Thyroid gland (tissue), 4 donors: ENCODE measurements at places on chromosomes 1 and 21. TPM values are rescaled to one million over a fixed set of nuclear protein-coding genes. Genes with fewer than 3 reads are reported as not detected.

DNA sequence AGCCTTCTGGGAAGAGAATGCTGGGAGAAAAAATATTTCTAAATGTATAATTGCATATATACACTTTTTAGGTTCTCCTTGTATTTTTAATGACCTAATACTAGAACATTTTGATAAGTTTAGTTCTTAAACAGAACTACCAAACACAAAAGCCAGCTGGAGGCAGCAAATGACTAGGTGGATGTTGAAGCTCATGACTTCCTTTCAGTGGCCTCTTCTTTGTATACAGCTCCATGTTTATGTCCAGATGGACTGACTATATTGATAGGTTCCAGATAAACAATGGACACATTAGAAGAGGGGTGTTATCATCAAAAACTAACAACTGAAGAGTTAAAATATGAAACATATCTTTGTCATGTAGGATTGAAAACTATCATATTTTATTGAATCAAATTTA is 52.5 kb downstream of the LRRC8D start:
- DNase-seq: no peak
- H3K4me1 ChIP-seq: peaks cover 11% of the 10 kb centered on the region
- H3K4me3 ChIP-seq: no peak overlapping the region
- H3K36me3 ChIP-seq: no peaks in the 10 kb centered on the region
- H3K27me3 ChIP-seq: no peaks in the 10 kb centered on the region
- H3K27ac ChIP-seq: no peak overlapping the region

DNA sequence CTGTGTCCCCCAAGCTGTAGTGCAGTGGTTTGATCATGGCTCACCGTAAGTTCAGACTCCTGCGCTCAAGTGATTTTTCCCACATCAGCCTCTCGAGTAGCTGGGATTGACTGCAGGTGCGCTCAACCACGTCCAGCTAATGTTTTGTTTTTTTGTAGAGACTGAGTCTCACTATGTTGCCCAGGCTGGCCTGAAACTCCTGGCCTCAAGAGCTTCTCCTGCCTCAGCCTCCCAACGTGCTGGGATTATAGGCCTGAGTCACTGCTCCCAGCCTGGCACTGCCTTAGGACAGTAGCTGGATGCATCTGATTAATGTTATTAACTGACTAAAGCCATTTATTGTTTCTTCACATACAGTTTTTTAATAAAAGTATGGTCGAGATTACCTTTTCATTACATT is 40.2 kb downstream of the RNF11 start:
- no peaks in the 10 kb centered on the region for H3K27me3 ChIP-seq
- peaks cover 18% of the 10 kb centered on the region for H3K4me1 ChIP-seq
- H3K4me3 ChIP-seq: no peak overlapping the region
- DNase-seq: peak; percentile 54

DNA sequence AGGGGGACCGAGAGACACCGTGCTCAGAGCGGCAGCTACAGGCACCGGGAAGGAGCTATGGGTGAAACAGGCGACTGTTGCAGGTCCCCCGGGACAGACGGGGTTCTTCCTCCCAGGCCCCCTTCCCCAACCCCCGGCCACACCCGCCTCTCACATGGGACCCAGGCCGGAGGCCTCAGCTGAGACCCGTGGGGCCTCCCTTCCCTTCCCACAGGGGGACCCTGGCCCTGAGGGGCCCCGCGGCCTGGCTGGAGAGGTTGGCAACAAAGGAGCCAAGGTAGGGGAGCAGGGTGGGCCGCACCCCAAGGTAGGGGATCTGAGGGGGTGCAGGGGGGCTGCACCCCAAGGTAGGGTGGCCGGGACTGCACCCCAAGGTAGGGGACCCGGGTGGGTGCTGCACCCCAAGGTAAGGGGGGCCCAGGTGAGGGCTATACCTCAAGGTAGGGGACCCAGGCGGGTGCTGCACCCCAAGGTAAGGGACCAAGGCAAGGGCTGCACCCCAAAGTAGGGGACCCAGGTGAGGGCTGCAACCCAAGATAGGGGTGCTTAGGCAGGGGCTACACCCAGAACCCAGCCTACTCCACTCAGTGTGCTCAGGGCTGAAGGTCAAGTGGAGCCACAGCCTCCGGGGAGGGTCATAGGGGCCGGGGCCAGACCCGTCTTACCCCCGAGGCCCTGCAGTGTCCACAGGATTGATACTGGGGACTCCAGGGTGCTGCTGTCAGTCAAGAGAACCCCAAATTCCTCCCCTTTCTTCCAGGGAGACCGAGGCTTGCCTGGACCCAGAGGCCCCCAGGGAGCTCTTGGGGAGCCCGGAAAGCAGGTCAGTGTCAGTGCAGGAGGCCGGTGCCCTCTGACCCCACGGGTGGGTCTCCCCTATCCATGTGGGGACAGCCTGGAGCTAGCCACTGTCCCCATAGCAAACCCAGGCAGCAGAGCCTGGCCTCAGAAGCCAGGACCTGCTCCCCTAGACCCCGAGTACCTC is 22.7 kb downstream of the COL6A2 start:
- H3K4me1 ChIP-seq: no peaks in the 10 kb centered on the region
- H3K27me3 ChIP-seq: no peaks in the 10 kb centered on the region
- no peak for DNase-seq
- no peak overlapping the region for H3K27ac ChIP-seq
- peaks cover 3% of the 10 kb centered on the region for H3K36me3 ChIP-seq
- no peak overlapping the region for H3K4me3 ChIP-seq

GRCh38 chr1:226100436-226101391 is 38.2 kb downstream of the H3-3A start:
- DNase-seq: peak; percentile 54
- H3K36me3 ChIP-seq: no peaks in the 10 kb centered on the region
- H3K27me3 ChIP-seq: no peaks in the 10 kb centered on the region
- H3K27ac ChIP-seq: no peak overlapping the region

- H3K4me1 ChIP-seq: no peaks in the 10 kb centered on the region
- no peaks in the 10 kb centered on the region for H3K36me3 ChIP-seq
- no peaks in the 10 kb centered on the region for H3K27me3 ChIP-seq
- no peak overlapping the region for H3K27ac ChIP-seq
- H3K4me3 ChIP-seq: no peak overlapping the region
- DNase-seq: no peak
Observed at GRCh38 chr1:29732453-29732852, 496.1 kb downstream of the PTPRU start.

GRCh38 chr1:248906753-248907661 is 972 bp downstream of the PGBD2 start:
- H3K4me1 ChIP-seq: peaks cover 14% of the 10 kb centered on the region
- DNase-seq: peak; percentile 12
- no peaks in the 10 kb centered on the region for H3K27me3 ChIP-seq

DNA sequence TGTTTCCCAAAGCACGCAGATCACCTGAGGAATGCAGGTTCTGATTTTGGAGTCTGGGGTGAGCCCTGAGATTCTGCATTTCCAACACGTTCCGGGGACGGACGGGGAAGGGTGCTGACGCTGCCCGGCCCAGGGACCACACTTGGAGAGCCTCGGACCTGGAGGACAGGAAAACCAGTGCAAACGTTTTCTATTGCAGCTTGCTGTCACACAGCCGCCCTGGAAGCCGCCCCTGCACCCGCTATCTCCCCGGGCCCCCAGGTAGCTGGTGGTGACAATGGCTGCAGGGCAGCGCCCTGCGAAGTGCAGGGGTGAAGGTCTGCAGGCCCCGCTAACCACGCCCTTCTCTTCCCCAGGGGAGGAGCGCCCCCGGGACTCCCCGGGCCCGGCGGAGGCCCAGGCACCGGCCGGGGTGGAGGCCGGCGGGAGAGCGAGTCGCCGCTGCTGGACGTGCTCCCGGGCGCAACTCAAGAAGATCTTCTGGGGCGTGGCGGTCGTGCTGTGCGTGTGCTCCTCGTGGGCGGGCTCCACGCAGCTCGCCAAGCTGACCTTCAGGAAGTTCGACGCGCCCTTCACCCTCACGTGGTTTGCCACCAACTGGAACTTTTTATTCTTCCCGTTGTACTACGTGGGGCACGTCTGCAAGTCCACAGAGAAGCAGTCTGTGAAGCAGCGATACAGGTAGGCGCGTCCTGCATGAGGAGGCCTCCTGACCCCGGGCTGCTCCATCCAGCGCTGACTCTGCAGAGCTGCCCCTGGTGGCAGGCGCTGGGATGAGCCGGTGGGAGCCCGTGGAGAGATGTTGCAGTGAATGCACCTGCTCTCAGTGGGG is 142.0 kb upstream of the COA6 start:
- no peak for DNase-seq
- H3K27ac ChIP-seq: no peak overlapping the region
- H3K27me3 ChIP-seq: no peaks in the 10 kb centered on the region
- H3K36me3 ChIP-seq: no peaks in the 10 kb centered on the region
- no peak overlapping the region for H3K4me3 ChIP-seq
- H3K4me1 ChIP-seq: no peaks in the 10 kb centered on the region

- no peaks in the 10 kb centered on the region for H3K27me3 ChIP-seq
- H3K4me3 ChIP-seq: no peak overlapping the region
- H3K36me3 ChIP-seq: no peaks in the 10 kb centered on the region
- no peak overlapping the region for H3K27ac ChIP-seq
- DNase-seq: no peak
Observed at GRCh38 chr1:106755682-106756406, 300.6 kb upstream of the PRMT6 start.

- peak; percentile 78 for DNase-seq
- no peaks in the 10 kb centered on the region for H3K36me3 ChIP-seq
- peaks cover 17% of the 10 kb centered on the region for H3K4me1 ChIP-seq
Observed at GRCh38 chr1:107831921-107832320, 133.1 kb downstream of the VAV3 start.

DNA sequence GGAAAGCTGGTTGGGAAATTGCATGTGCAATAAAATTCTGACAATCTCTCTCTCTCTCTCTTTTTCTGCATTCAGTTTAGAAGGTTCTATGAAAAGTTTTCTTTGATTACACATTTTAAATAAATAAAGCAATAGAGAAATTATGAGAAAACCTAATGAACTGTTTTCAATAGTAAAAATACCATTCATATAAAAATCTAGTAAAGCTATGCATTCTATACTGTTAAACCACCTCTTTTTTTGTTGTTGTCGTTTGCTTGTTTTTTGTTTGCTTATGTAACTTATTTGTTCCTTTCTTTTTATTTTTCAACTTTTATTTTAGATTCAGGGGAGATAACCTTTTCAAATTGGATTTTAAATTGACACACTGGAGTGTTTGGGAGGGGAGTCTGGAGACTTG is 14.1 kb upstream of the OR2B11 start:
- no peak overlapping the region for H3K4me3 ChIP-seq
- no peaks in the 10 kb centered on the region for H3K4me1 ChIP-seq
- H3K36me3 ChIP-seq: no peaks in the 10 kb centered on the region
- DNase-seq: no peak
- no peaks in the 10 kb centered on the region for H3K27me3 ChIP-seq
- no peak overlapping the region for H3K27ac ChIP-seq

DNA sequence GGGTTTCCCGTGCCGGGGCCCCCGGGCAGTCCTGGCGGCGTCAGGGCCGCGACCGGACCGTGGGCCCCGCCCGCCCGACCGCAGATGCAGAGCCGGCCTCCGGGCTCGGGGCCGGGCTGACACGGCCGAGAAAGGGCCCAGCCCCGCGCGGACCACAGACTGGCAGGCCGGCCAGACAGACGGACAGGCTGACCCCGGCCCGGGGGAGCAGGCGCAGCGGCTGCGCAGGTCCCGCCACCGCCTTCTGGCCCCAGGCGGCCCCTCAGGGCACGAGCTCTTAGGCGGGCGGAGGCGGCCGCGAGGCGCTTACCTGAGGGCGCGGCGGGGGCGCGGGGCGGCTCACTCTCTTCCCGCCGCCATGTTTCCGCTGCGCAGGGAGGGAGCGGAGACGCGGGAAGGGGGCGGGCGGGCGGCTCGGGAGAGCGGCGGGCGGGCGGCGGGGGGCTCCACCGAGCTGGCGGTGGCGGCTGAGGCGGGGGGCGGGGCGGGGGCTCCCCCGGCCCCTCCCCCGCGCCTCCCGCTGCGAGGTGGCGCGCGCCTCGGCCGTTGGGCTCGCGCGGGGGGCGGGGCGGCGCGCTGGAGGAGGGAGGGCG is at the start of gene SCMH1:
TSS of gene SCMH1 (minus strand) at position 558 of the 593 bp plus-strand sequence. CDS start 56,173 bp downstream, outside the sequence.
- H3K27me3 ChIP-seq: no peaks in the 10 kb centered on the region
- peaks cover 23% of the 10 kb centered on the region for H3K4me1 ChIP-seq
- H3K36me3 ChIP-seq: no peaks in the 10 kb centered on the region
- H3K4me3 ChIP-seq: peak within 1 kb of the TSS; percentile 85
- DNase-seq: peak; percentile 60

- H3K4me1 ChIP-seq: peaks cover 4% of the 10 kb centered on the region
- H3K27ac ChIP-seq: peak within 1 kb of the TSS; percentile 87
- H3K4me3 ChIP-seq: peak within 1 kb of the TSS; percentile 90
- H3K36me3 ChIP-seq: no peaks in the 10 kb centered on the region
Observed at GRCh38 chr1:1511533-1512285, at the start of gene ATAD3A. ATAD3A (plus strand) TSS chr1:1512162; CDS start chr1:1512269, 107 bp downstream.

GRCh38 chr1:65059930-65060538 is 88.0 kb upstream of the AK4 start:
- peaks cover 10% of the 10 kb centered on the region for H3K4me1 ChIP-seq
- DNase-seq: no peak
- H3K4me3 ChIP-seq: no peak overlapping the region
- peaks cover 12% of the 10 kb centered on the region for H3K36me3 ChIP-seq

GRCh38 chr1:200238311-200238710 is 171.5 kb downstream of the ZNF281 start:
- no peaks in the 10 kb centered on the region for H3K36me3 ChIP-seq
- no peak overlapping the region for H3K4me3 ChIP-seq
- DNase-seq: no peak
- H3K27ac ChIP-seq: no peak overlapping the region
- no peaks in the 10 kb centered on the region for H3K4me1 ChIP-seq

The KRTAP19-1 gene
- total RNA-seq: not detected

The FCGR1A gene
- total RNA-seq: 2.4 TPM

The BTF3L4 gene
- 56.8 TPM for total RNA-seq

The C1orf216 gene
- 8.9 TPM for total RNA-seq

The LRRC3 gene
- total RNA-seq: 0.92 TPM

The PAQR7 gene
- total RNA-seq: 2.5 TPM

The AKR7A3 gene
- total RNA-seq: 1.8 TPM

The FCRL4 gene
- not detected for total RNA-seq

The SEMA6C gene
- 5.9 TPM for total RNA-seq

The EMC1 gene
- total RNA-seq: 54.1 TPM
